ENCODE measurements at places on chromosomes 7 and 10.
A peak's percentile ranks its signal among the peaks of the same experiment; 100 is the strongest.

DNA sequence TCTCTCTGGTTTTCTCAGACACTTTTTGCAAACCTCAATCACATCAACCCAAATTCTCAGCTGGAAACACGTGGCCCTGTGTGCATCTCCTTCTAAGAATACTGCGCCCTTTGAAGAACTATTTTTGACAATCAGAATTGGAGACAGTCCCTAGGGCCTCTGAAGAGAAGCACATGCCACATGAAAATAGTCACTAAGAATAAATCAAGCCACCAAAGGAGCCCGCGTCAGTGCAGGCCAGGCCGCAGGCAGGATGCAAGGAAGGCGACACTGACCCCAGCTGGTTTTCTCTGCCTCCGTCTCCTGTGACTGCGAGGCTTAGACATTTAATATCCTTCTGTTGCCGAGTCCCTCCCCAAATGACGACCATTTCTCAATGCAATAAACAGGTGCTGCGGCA, 88.0 kb upstream of the ADAM12 start:
- no peak overlapping the region for H3K4me3 ChIP-seq
- no peak overlapping the region for H3K27ac ChIP-seq
- H3K4me1 ChIP-seq, result no peaks in the 10 kb centered on the region
- no peaks in the 10 kb centered on the region for H3K36me3 ChIP-seq

DNA sequence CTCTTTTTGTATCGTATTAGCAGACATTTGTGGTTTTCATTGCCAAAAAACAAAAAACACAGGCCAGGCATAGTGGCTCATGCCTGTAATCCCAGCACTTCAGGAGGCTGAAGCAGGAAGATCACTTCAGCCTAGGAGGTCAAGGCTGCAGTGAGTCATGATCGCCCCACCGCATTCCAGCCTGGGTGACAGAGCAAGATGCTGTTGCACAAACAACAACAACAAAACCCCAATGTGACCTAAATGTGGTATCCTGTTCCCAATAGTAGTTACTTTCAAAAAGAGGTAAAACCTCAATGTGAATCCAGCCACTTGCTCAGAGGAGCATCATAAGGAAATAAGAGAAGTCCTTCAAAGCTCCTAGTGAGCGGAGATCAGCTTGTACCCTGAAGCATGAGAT, 45.8 kb upstream of the SKAP2 start:
- no peaks in the 10 kb centered on the region for H3K36me3 ChIP-seq
- no peak overlapping the region for H3K27ac ChIP-seq
- H3K4me1 ChIP-seq, result no peaks in the 10 kb centered on the region
- H3K27me3 ChIP-seq, result no peaks in the 10 kb centered on the region
- DNase-seq, result no peak

DNA sequence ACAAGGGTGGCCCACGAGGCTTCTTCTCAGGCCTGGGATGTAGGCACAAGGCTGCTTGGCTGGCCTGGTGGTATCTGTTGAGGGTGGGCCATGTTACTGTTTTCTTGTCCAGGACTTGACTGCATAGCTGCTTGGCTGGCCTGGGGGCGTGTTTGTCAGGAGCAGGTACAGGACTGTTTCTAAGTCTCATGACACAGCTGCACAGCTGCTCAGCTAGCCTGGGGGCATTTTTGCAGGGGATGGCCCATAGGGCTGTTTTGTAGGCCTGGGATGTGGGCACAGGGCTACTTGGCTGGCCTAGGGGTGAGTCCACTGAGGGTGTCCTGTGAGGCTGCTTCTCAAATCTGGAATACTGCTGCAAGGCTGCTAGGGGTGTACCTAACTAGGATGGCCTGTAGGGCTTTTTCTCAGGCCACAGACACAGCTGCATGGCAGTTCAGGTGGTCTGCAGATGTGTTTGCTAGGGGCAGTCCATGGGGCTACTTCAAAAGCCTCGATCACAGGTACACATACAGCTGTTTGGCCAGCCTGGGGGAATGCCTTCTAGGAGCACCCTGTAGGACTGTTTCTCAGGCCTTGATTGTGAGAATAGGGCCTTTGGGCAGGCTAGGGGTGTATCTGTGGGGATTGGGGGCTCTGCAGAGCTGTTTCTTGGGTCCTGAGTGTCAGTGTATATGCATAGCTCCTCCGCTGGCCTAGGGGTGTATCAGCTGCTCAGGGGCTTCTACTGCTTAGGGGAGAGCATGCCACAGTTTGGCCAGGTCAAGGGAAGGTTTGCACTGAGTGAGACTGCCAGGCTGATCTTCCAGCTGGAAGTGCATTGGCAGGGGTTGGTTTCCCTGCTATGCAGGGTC, 26.6 kb upstream of the PLA2G12B start:
- no peak for DNase-seq
- no peak overlapping the region for H3K4me3 ChIP-seq
- no peak overlapping the region for H3K27ac ChIP-seq
- no peaks in the 10 kb centered on the region for H3K36me3 ChIP-seq
- no peaks in the 10 kb centered on the region for H3K4me1 ChIP-seq
- no peaks in the 10 kb centered on the region for H3K27me3 ChIP-seq

GRCh38 chr10:5018134-5018533, 14.5 kb upstream of the AKR1C2 start:
- no peaks in the 10 kb centered on the region for H3K27me3 ChIP-seq
- no peak overlapping the region for H3K27ac ChIP-seq
- peaks cover 3% of the 10 kb centered on the region for H3K4me1 ChIP-seq
- no peak overlapping the region for H3K4me3 ChIP-seq

- H3K4me1 ChIP-seq, result no peaks in the 10 kb centered on the region
- DNase-seq, result no peak
- H3K27me3 ChIP-seq, result no peaks in the 10 kb centered on the region
- no peak overlapping the region for H3K27ac ChIP-seq
- no peaks in the 10 kb centered on the region for H3K36me3 ChIP-seq
- no peak overlapping the region for H3K4me3 ChIP-seq
Measured at GRCh38 chr7:80515298-80515697, 3.4 kb upstream of the GNAT3 start.

GRCh38 chr7:50368366-50368765, 63.9 kb downstream of the IKZF1 start:
- H3K4me1 ChIP-seq, result no peaks in the 10 kb centered on the region
- no peaks in the 10 kb centered on the region for H3K27me3 ChIP-seq
- no peak for DNase-seq
- no peaks in the 10 kb centered on the region for H3K36me3 ChIP-seq
- no peak overlapping the region for H3K27ac ChIP-seq

DNA sequence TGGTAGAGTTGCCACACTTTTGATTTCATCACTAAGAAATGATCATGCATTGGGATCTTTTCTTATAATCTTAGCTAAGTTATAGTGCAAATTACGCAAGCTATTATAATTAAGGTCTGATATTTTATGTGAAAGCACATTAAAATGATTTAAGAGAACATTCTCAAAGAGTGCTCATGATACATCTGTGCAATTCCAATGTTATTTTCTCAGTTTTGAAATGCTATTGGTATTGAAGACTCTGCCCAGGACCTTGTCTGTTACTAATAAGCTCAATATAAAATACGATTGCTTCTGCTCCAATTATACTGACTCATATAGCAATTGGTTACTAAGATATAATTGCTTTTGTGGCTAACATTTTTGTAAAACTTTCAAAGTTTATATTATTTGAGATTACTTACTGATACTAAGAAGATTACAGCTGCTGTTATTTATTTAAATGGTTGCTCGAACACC, 180.9 kb downstream of the ADAM12 start:
- no peak for DNase-seq
- H3K4me1 ChIP-seq, result no peaks in the 10 kb centered on the region
- no peak overlapping the region for H3K27ac ChIP-seq
- no peaks in the 10 kb centered on the region for H3K36me3 ChIP-seq
- no peak overlapping the region for H3K4me3 ChIP-seq

GRCh38 chr7:149253665-149254064, 8.3 kb upstream of the ZNF783 start:
- no peak for DNase-seq
- no peaks in the 10 kb centered on the region for H3K4me1 ChIP-seq
- no peak overlapping the region for H3K4me3 ChIP-seq
- H3K36me3 ChIP-seq, result no peaks in the 10 kb centered on the region
- H3K27ac ChIP-seq, result no peak overlapping the region

- no peaks in the 10 kb centered on the region for H3K4me1 ChIP-seq
- H3K36me3 ChIP-seq, result no peaks in the 10 kb centered on the region
- no peak for DNase-seq
- H3K27ac ChIP-seq, result peak overlapping the region; percentile 52
- no peaks in the 10 kb centered on the region for H3K27me3 ChIP-seq
Measured at GRCh38 chr10:76868098-76868977, 769.3 kb downstream of the KCNMA1 start.

DNA sequence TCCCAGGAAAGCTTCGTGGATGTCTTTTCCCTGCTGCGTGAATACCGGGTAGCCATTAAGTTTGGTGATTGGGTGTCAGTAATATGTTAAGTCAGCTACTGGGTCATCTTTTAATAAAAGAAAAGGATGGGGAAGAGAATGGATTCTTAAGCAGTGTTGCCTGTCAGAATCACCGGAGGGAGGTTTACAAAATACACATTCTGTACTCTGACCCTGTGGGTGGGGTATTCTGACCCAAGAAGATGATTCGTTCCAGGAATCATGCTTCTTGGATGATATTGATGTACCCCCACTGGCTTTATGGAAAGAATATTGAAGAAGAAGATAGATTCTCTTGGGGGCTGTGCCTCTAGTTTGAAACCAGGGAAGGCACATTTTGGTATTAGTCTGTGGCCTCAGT, 18.3 kb downstream of the SGPL1 start:
- no peaks in the 10 kb centered on the region for H3K36me3 ChIP-seq
- DNase-seq, result no peak
- H3K27me3 ChIP-seq, result no peaks in the 10 kb centered on the region
- peak overlapping the region; percentile 21 for H3K27ac ChIP-seq
- H3K4me3 ChIP-seq, result no peak overlapping the region

GRCh38 chr7:108535257-108535656, 9.3 kb upstream of the PNPLA8 start:
- H3K27me3 ChIP-seq, result no peaks in the 10 kb centered on the region
- DNase-seq, result no peak
- no peaks in the 10 kb centered on the region for H3K4me1 ChIP-seq
- H3K4me3 ChIP-seq, result no peak overlapping the region
- no peak overlapping the region for H3K27ac ChIP-seq

- no peak for DNase-seq
- no peaks in the 10 kb centered on the region for H3K36me3 ChIP-seq
- no peaks in the 10 kb centered on the region for H3K4me1 ChIP-seq
Measured at GRCh38 chr7:6022707-6023106, 8.5 kb upstream of the ANKRD61 start.

DNA sequence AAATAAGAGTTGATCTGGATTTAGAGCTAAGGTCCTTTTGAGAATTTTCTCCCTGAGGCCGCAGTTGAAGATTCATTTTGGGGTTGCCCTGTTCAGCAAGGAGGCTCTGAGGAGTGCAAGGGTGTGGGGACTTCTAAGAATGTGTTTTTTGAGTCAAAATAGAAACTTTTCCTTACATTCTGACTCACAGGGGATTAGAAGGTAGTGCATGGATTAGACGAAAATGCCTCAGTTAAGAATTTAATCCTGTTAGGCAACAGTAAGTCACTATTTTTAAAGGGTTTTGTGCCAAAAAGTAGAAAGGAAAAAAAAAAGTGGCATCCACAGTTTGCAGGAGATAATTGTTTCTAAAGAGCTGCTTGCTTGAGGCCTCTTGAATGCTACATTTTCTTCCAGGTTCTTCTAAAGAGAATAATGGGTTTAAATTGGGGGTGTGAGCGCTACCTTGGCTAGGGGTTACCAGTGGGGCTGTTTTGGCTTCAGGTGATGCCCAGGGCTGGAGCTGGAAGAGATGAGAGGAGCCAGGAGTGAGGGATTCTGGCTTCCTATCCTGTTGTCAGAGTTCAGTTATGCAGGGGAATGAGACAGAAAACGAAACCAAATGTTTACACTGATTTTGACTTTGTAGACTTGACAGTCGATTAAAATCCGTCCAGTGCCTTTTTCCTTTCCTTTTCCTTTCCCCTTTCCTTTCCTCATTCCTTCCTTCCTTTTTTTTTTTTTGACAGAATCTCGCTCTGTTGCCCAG, 52.9 kb downstream of the BAMBI start:
- H3K4me1 ChIP-seq, result no peaks in the 10 kb centered on the region
- H3K27ac ChIP-seq, result peak overlapping the region; percentile 37
- H3K27me3 ChIP-seq, result no peaks in the 10 kb centered on the region
- no peaks in the 10 kb centered on the region for H3K36me3 ChIP-seq
- DNase-seq, result no peak
- H3K4me3 ChIP-seq, result no peak overlapping the region

DNA sequence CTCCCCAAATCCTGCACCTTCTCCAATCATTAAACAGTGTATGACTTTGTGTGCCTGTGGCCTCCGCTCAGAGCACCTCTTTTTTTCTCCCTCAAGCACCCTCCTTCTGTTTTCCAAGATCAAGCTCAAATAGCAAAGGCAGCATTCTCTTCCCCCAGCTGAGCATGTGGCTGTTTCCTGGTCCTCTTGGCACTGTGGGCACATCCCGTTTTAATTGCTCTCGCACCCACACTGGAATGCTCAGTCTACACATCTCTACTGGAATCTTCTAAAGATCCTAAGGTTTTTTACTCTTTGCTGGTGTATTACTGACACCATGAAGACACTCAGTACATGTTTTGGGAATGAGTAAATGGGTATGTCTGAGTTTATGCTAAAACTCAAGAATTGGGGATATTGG, 107.4 kb downstream of the WDFY4 start:
- H3K4me1 ChIP-seq, result no peaks in the 10 kb centered on the region
- DNase-seq, result no peak
- H3K4me3 ChIP-seq, result no peak overlapping the region
- H3K27ac ChIP-seq, result no peak overlapping the region

GRCh38 chr7:147400221-147400689, 1190.3 kb upstream of the C7orf33 start:
- H3K4me3 ChIP-seq, result no peak overlapping the region
- no peaks in the 10 kb centered on the region for H3K27me3 ChIP-seq
- no peaks in the 10 kb centered on the region for H3K4me1 ChIP-seq
- DNase-seq, result no peak
